M059J (cell line): ENCODE measurements at places on chromosomes 11 and 22.
A peak's percentile ranks its signal among the peaks of the same experiment; 100 is the strongest.

GRCh38 chr11:107549253-107549953 is 16.1 kb downstream of the ALKBH8 start:
- DNase-seq, result peak; percentile 59

DNA sequence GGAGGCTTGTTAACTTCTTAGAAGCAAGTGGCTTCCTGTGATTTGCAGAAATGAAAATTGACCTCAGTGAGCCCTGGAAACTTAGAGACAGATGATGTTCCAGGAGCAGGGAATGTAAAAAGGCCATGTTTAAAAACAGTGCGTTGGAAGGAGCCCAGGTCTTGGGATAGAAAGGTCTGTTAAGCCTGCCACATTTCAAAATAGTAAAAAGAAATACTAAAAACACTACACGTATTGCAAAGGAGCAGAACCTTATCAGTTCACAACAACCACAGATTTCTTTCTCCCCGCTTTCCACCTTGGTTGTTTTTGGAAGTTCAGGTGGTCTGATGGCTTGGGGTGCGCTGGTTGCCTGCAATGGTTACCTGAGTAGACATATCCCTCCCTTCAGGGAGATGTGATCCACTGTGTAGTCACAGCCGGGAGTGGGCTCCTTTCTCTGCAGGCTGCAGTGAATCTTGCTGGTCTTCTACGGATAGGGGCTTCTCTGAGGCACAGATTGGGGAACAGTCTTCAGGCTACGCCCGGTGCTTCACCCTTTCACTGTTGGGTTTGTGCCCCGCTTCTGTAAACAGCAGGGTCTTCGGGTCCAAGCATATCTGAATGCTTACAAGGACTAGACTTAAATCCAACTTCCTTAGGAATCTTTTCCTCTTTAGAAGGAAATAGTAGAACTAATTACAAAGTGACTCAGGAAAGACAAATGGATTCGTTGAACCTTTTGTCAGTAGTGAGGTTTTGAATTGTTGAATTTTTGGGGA is 1.9 kb downstream of the TEAD1 start:
- DNase-seq, result peak; percentile 61

GRCh38 chr11:8196749-8197148 is 27.9 kb upstream of the RIC3 start:
- no peak for DNase-seq

DNA sequence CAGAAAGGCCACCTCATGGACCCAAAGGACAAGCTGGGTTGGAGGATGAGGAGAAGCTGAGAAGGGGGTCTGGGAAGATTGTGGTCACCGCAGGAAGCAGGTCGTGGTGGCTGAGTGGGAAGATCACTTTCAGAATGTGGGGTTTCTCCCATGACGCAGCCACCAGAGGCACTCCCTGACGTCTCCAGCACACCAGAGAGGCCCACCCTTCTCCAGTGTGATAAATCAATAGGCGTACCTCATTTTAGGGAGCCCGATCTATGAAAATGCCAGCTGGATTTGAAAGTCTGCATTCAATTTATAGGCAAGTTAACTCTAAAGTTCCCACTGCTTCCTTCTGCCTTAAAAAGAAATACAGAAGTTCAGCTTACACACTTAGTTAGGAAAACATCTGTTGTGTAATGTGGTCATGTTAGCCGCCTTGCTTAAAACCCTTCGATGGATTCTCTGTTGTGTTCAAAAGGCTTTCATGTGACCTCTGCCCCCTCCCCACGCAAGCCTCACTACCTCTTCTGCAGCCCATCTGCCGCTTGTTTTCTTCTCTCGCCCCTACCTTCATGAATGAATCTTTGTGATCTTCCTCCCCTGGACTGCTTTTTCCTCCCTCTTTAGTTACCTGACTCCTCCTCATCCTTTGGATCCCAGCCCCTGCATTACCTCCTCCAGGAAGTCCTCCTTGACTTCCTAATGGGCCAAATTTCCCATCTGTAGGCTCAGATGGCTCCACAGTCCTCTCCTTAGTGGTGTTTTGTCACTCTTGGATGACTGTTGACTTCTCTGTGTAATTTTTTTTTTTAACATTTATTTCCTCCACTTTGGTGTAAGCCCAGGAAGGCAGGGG is 10.7 kb downstream of the TSPAN18 start:
- DNase-seq, result no peak

GRCh38 chr11:71185411-71185810 is 67.0 kb downstream of the SHANK2 start:
- no peak for DNase-seq

GRCh38 chr11:119024430-119025098 is 6.0 kb downstream of the TRAPPC4 start:
- DNase-seq, result no peak

DNA sequence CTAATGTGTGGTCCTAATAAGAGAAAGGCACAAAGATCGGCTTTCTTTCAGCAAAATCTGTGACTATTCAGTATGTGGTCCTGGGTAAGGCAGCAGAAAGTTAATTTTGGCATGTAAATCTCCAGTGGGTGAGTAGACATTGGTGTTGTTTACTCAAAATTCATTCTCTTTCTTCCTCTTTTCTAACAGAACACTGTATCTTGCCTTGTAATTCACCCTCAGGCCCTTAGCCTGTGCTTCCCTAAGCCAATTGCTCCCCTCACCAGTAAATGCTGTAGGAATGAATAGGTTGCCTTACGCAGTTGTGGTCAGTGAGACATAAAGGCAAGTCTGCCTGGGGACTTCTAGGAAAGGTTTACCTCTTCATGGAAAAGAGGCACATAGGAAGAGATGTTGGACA is 49.9 kb upstream of the PDE3B start:
- peak; percentile 2 for DNase-seq

- peak; percentile 32 for DNase-seq
These were observed 30.3 kb downstream of the LAYN start for GRCh38 chr11:111570796-111571195.
